SK-N-SH treated with all-trans-retinoic acid at 6 μM for 48 hours (cell line): ENCODE measurements at places on chromosomes 6 and 20.

GRCh38 chr6:90583179-90583835 lies 3.6 kb downstream of the MAP3K7 start:
- no peak for ATAC-seq

DNA sequence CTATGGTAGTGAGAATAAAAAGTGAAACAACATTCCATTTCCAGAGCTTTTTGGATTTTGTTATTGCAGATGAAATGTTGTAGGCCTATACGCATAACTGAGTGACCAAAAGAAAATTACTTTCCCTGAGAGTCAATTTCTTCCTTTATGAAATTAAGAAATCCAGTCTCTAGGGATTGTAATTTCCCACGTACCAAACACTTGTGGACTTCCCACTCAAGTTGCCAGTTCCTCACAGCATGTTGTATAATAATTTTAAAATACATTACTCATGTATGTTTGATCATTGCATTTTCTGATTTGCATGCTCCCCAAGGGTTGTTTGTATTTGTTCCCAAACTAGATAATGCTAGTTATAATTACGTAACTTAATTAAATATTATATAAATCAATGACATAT lies 12.0 kb upstream of the PRDM1 start:
- ATAC-seq, result no peak

GRCh38 chr6:29071831-29072723 lies 15.0 kb downstream of the OR2B3 start:
- ATAC-seq, result peak; percentile 95

DNA sequence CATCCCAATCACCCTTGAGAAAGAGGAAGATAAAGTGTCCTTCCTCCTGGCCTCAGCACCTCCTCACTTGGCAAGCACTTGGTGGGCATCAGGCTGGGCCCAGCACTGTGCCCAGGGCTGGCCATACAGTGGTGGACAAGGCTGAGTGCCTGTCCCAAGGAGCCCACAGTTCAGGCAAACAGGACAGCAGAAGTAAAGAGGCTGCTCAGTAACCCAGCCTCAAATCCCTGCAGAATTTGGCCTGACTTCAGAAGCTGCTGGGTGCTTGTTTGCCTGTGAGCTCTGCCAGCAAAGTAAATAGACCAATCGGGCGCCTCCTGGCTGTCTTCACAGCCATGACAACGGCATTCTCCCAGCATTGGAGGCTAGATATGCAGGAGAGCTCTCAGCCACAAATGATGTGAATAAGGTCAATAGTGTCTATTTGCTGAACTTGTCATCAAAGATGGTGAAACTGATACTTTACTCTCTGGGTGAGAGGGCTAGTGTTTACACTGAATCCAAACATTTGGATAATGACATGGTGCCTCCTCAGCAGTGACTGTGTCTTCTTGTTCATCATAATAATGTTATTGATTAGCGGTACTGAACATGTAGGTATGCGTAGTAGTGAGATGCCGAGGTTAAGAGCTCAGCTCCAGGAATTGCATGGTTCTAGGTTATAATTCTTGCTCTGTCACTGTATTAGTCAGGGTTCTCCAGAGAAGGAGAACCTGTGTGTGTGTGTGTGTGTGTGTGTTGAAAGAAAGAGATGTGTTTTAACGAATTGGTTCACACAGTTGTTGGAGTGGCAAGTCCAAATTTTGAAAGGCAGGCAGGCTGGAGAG lies 36.9 kb upstream of the FANCE start:
- ATAC-seq, result peak; percentile 96

- ATAC-seq, result no peak
Measured at GRCh38 chr6:87806635-87807034, 104.6 kb upstream of the AKIRIN2 start.

DNA sequence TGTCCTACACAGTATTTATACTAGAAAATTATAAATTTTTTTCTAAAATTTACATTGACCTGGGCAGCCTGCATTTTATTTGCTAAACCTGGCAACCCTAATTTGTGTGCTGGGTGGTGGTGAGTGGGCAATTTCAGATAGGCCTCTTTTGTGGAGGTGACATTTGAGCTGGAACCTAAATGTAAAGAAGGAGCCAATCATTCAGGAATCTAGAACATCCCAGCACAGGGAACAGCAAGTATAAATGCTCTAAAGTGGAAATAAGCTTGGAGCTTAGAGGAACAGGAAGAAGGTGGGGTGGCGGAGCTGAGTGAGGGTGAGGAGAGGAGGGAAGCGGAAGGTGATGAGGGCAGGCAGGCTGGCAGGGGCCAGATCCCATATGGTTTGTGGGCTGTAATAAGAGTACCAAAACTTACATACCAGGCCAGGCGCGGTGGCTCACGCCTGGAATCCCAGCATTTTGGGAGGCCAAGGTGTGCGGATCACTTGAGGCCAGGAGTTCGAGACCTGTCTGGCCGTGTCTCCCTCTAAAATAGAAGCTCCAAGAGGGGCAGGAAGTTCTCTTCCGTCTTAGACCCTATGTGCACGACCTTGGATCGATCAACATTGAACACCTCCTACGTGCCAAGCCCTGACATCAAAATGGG lies 549 bp upstream of the CSE1L start:
- ATAC-seq, result no peak

DNA sequence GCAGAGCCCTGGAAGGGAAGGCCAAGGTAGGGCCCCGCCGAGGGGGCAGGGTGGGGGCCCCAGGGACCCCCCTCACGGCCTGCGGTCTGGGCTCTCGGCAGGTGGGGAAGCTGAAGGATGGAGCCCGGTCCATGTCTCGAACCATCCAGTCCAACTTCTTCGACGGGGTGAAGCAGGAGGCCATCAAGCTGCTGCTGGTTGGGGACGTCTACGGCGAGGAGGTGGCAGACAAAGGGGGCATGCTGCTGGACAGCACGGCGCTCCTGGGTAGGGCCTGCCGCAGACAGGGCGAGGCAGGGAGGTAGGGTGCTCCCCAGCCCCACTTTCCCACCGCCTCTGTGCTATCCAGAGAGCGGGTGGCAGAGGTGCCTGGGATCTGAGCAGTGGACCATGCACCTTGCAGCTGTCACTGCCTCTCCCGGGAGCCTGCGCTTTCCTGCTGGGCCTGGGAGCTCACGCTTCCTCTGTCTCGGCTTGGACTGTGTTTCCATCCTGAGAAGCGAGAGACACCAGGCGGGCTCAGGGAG lies 83.1 kb downstream of the SYNJ2 start:
- ATAC-seq, result no peak

- peak; percentile 95 for ATAC-seq
Measured at GRCh38 chr6:75402296-75402695, 91.3 kb downstream of the FILIP1 start.

GRCh38 chr20:50376179-50376887 lies 133.8 kb upstream of the PTPN1 start:
- no peak for ATAC-seq

GRCh38 chr6:163260111-163260895 lies 154.2 kb upstream of the QKI start:
- ATAC-seq, result no peak

DNA sequence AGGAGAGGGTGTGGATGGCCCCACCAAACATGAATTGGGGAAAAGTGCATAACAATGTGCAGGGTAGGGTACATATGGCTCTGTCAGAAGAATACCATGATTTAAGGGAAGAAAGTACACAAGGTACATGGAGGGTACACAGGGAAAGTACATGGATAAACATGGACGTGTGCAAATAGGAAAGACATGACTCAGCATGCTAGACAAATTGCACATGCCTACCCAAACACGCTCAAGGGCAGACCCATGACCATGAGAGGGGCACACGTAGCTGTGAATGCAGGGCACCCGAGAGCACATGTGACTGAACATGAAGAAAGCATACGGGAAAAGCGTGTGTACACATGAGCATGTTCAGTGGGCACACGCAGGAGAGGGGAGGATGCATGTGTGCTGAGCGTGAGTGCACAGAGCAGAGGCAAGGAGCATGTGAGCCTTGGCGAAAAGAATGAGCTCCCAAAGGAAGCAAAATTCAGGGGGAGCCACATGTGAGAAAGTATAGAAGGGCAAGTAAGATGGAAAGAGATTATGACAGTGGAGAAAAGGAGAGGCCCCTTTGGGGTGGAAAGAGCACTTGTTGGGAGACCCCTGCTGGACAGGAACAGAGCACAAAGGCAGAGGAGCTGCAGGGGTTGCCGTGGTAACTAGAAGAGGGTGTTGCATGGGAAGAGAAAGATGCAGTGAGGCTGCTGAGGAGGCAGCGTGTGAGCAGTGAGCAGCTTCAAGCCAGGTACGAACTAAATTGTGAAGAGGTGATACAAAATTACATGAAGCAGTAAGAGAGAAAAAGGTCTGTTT lies 17.8 kb downstream of the OR2H2 start:
- peak; percentile 63 for ATAC-seq

DNA sequence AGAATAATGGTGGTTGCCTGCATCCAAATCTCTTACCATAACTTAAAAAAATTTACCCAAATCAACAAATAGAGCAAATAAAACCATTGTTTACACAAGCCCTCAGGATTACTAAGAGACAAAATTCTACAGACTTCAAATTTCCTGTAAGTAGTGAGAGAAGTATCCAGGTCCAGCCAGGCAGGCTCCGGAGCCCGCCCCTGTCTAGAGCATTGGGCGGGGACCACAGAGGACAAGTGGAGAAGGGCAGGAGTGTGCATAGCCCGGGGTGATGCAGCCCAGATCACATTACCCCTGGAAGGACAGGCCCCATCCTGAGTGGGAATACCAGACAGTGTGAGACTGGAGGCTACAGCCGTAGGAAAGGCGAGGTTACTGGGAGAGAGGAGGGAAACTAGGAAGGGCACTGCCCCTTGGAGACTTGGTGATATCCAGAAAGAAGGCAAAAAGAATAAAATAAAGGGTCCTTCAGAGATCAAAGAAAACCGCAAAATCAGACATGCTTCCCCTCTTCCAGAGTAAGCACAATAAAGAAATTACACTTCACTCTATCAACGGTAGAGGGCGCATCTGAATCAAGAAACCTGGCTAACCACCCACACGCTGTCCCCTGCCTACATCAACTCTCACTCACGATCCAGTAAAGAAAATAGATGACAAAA lies 26.6 kb downstream of the RIN2 start:
- ATAC-seq, result peak; percentile 92

GRCh38 chr6:22057962-22058361 lies 238.9 kb downstream of the PRL start:
- ATAC-seq, result no peak

DNA sequence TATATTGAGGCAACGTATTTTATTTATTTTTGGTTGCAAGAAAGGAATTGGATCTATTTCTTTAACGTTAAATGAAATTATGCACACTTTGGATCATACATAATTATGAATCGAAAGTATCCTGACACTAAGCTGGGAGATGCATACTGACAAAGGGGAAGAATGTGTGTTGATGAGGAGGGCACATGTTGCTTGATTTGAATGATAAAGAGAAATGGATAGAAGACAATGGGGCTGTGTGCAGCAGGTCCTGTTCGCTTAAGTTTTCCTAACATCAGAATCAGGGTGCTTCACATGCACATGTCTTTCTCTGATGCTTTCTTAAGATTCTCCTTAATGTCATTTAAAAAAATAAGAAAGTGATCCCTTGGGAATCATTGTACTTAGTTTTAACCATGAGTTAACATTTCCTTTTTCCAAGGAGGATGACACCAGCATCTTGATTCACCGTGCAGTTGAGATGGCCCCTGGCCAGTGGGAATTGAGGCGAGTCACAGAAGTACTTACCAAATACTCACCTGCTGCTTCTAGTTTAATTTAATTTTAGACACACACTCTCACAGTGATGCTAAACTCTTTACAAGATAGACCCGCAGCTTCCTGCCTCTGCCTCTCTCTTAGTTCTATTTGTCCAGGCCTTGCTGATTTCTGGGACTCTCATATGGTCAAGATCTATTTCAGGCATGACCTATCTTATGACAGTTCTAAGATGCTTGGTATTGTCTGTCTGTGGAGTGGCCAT lies 116.5 kb downstream of the CLIC5 start:
- no peak for ATAC-seq

- ATAC-seq, result peak; percentile 33
Measured at GRCh38 chr6:142359271-142359960, 57.6 kb downstream of the ADGRG6 start.

DNA sequence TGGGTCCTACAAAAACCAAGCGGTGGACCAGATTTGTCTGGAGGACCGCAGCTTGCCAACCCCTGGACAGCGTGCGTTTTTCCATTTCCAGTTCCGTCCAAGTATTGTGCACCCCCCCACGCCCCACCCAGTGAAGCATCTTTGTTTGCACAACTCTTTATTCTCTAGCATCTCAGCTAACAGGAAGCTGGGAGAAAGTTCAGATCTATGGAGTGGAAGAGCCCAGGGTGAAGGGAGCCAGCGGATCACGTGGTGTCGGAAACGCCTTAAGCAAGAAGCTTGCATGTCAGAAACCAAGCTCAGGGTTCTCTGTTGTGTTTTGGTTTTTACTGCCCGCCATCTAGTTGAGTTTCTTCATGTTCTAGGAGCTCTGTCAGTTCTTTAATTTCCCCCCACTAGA lies 29.9 kb downstream of the ARID1B start:
- ATAC-seq, result no peak
